Left cardiac atrium (tissue), 4 donors: ENCODE measurements at places on chromosomes 7 and 10. TPM values are rescaled to one million over a fixed set of nuclear protein-coding genes. Genes with fewer than 3 reads are reported as not detected.
A peak's percentile ranks its signal among the peaks of the same experiment; 100 is the strongest.

- no peak for DNase-seq
Measured at GRCh38 chr7:124379296-124379695, 346.4 kb upstream of the TMEM229A start.

DNA sequence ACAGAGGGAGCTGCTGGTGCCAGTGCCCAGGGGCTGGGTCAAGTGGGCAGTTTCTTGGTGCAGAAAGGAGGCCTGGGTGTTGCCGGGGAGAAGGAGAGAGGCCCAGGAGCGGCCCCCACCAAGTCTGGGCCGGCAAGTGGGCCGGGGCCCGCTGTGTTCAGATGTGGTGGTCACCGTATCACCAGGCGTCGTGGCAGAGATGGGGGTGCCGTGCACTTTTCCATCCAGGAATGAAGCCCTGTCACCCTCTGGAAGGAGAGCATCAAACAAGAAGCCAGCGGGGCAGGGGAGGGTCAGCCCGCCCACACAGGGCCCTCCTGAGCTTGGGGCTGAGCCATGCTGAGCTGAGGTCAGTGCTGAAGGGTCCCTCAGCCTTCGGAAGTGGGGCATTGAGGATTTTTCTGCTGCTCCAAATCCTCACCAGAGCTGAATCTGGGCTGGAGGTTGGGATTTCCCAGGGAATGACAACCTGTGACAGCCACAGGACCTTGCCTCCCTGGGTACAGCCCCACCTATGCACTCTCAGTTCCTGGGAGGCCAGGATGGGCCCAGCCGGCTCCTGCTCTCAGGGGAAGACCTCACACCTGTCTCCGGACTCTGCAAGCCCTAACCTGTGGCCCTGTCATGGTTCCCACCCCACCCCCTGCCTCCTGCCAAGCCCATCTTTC lies 27.9 kb upstream of the INPP5A start:
- DNase-seq = no peak

- no peak for DNase-seq
Measured at GRCh38 chr10:5600908-5601307, 65.5 kb downstream of the ASB13 start.

- no peak for DNase-seq
Measured at GRCh38 chr10:127534496-127534895, 14.6 kb upstream of the NPS start.

- peak; percentile 80 for DNase-seq
Measured at GRCh38 chr7:134778941-134779740, at the start of gene CALD1. CALD1 (plus strand) TSS chr7:134779634; CDS start chr7:134867734, 88,100 bp downstream.

DNA sequence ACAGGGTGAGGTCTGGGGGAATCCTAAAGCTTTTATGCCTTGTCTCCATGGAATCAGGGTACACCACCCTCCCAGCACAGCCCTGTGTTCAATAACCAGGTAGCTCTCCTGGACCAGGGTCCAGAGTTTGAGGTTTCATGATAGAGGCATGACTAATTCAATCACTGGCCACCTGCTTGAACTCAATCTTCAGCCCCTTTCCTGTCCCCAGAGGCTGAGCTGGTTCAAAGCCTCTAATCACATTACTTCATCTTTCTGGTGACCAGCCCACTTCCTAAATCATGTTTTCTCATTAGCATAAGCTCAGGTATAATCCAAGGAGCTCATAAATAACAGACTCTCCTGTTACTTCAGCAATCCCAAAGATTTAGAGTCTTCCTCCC lies 20.5 kb downstream of the CRPPA start:
- no peak for DNase-seq

- peak; percentile 6 for DNase-seq
Measured at GRCh38 chr7:44294325-44295069, 30.9 kb downstream of the CAMK2B start.

The FBXL13 gene
- total RNA-seq = 0.68 TPM

GRCh38 chr7:134701272-134701671 lies 54.6 kb downstream of the BPGM start:
- no peak for DNase-seq

DNA sequence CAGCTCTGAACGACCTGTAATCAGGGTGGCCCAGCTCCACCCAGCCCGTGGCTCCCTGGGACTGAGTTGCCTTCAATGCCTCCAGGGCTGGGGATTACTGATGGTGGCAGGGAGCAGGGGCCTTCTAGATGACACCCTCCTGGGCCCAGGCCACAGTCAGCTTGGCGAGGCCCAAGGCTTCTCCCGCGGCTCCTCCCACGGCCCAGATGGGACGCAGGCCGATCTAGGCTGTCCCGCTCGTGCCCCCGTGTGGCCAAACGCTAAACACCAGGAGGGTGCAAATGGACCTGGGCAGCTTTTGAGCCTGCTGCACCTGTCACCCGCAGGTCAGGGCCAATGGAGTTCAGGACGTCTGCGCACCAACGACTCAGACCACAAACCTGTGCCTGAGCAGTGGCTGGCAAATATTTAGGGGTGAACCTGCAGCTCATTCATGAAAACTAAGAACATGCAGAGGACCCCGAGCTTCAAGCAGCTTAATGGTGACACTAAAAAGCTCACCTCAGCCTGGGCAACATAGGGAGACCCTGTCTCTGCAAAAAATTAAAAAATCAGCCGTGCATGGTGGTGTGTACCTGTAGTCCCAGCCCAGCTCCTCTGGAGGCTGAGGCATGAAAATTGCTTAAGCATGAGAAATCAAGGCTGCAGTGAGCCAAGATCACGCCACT lies 43.2 kb downstream of the ASB13 start:
- peak; percentile 93 for DNase-seq

GRCh38 chr7:122518488-122518887 lies 180.4 kb downstream of the RNF133 start:
- no peak for DNase-seq

DNA sequence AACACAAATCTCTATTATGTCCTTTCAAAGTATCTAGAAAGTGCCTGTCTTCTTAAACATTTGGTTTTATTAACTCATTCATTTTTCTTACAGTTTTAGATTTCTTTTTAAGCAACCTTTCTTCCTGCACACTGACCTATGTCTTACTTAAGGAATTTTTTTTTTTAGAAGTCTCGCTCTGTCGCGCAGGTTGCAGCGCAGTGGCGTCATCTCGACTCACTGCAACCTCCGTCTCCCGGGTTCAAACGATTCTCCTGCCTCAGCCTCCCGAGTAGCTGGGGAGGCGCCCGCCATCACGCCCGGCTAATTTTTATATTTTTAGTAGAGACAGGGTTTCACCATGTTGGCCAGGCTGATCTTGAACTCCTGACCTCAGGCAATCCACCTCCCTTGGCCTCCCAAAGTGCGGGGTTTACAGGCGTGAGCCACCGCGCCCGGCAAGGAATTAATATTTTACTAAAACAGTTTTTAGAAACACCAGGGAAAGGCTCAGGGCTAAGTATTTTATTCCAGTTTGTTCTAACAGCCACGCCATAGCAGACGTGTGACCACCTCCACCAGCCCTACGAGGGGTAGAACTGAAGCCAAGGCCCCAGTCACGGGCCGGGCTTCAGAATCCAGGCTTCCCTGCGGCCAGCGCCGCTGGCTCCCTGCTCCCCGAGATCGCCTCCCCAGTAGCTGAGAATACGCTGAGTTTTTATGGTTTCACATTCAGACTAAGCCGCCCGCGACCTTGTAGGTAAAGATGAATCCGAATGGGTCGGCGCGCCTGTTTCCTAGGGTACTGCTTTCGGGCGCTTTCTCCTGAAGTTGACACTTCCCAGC lies 941 bp upstream of the LUC7L2 start:
- DNase-seq = no peak

DNA sequence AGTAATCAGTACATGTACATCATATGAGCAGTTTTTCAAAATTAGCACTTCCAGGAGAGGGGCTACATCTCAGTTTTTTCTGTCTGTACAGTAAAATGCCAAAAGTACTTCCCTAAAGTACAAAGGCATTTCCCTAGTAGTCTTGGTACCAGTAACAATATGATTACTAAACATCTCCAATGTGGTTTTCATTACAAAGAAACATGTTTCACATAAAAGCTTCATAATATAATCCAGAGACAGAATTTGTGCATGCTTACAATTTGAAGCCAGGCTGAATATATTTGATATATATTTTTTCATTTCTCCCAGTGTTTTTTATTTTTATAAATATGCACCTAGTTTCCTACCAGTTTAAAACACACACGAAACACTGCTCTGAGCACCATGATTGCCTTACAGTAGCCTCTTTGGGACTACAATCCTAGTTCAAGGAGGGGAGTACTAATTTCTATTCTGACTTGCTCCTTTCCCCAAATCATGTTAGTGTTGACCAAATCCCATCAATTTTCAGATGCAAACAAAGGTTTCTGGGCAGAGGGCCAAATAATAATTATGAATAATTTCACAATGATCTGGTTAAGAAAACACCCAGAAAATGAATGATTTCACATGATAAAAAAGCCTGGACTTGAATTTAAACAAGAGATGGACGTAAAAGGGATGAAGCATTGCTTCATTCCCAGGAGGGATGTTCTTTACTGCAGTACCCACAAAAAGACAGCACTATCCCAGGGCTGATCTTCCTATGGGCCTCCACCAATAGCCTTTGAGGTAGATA lies 201.3 kb downstream of the SLC25A13 start:
- DNase-seq = no peak

DNA sequence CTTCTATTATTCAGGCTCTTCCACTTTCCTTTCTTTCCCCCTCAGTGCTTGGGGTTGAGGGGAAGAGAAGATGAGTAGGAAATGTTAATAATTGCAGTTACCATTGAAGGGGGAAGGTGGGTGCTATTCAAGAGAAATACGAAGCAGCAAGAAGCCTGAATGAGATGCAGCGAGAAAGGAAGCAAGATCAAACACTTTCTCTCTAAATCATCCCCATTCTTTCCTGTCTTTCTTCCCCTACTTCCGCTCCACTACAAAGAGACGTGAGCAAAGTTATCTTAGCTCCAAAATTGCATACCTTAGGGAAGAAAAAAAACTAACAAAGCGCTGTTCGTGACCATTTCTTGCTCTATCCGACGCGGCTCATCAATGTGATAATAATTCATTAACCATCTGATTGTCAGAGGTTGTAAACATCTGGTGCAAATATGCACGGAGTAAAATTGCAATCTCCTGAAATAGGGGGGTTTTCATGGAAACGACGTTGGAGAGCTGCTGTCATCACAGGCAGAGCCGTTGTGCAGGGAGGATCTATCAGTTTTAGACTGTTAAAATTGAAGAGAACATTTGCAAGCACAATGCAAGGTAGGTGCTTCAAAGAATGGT lies 15.2 kb upstream of the PARD3 start:
- no peak for DNase-seq

DNA sequence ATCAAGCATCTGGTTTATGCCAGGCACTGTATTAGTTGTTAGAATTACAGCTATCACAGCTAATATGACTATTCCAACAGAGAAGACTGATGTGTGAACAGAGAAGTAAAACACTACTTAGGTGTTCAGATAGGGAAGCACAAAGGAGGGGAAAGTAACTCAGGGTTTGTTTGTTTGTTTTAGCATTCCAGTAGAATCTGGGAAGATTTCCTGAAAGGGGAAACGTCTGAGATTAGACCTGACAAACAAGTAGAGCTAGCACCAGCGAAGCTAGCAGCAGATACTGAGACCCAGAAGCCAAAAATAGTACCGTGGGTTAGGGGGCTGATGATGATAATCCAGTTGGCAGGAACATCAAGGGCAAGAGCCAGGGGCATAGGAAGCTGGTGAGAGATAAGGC lies 28.8 kb upstream of the KLHL7 start:
- DNase-seq = no peak

- DNase-seq = no peak
Measured at GRCh38 chr7:99693427-99694200, 13.8 kb upstream of the CYP3A5 start.

DNA sequence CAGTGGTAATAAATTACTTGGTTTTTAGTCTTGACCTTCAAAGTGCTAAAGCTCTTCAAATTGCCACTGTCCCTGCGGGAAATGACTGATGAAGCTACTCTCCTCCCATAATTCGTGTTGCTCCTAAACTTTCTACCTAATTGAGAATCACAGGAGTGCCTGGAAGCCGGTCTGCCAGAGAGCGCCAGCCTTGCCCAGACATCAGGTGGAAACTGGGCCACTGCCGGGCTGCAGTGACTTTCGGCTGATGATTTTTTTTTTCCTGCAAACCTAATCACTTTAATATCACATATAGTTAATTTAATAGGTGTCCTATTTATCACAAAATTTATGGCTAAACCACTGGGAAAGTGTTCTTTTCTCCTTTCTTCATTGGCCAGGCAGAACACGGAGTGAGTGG lies 59.6 kb upstream of the UBE3C start:
- no peak for DNase-seq

DNA sequence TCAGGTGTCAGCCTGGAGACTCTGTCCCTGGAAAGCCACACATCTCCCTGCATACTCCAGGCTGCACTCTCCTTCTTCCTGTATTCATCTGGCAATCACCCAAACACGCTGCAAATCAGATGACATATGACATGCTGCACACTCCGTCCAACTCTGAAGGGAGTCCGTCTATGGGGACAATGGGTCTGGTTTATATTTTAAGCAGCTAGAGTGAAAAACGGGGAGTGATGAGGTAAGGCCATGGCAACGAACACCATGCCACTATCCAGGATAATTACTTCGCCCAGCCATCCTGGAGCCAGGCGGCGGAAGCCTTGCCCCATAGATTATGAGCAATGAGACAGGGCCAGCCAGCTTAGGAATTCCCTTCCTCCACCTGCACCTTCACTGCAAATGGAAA lies 140.1 kb downstream of the PLXNA4 start:
- peak; percentile 48 for DNase-seq

- DNase-seq = no peak
Measured at GRCh38 chr10:47018026-47018735, 107.0 kb downstream of the PTPN20 start.

GRCh38 chr10:24952707-24953645 lies 570 bp upstream of the PRTFDC1 start:
- DNase-seq = peak; percentile 51

The MLXIPL gene
- 14.0 TPM for total RNA-seq

DNA sequence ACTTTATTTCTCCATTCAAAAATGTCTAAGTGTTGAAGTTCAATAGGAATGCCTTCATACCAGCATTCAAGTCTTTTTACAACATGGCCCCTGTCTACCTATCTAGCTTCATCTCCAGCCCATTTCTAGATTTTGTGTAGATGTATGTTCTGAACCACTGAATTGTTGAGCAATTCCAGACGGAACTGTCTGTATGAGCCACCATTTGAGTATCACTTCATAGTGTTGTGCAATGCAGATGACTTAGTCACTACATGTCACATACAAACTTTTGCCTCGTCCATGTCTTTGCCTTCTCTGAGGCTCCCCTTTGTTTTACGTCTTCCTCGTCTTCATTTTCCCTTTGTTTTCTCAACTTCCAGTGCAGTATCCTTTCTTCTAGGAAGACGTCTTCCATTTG lies 118.1 kb downstream of the INHBA start:
- no peak for DNase-seq
